ENCODE measurements at places on chromosomes 1 and 21. TPM values are rescaled to one million over a fixed set of nuclear protein-coding genes. Genes with fewer than 3 reads are reported as not detected.

CACNA1S gene
- 0.06 TPM for total RNA-seq

MTARC1 gene
- 37.6 TPM for total RNA-seq

TMIGD3 gene
- total RNA-seq = 9.0 TPM

SLC30A1 gene
- total RNA-seq = 14.8 TPM

SAMSN1 gene
- 21.5 TPM for total RNA-seq

PRDM2 gene
- 50.6 TPM for total RNA-seq

PTPN22 gene
- total RNA-seq = 14.1 TPM

KCNJ9 gene
- total RNA-seq = not detected

MT1HL1 gene
- not detected for total RNA-seq

ABL2 gene
- total RNA-seq = 27.0 TPM

TCP10L gene
- total RNA-seq = 0.71 TPM

CFHR4 gene
- total RNA-seq = not detected

MPZ gene
- total RNA-seq = 4.0 TPM

LY9 gene
- 1.8 TPM for total RNA-seq

ABCG1 gene
- 74.9 TPM for total RNA-seq

TOR1AIP1 gene
- 67.2 TPM for total RNA-seq

GBP4 gene
- 41.0 TPM for total RNA-seq

TNFRSF1B gene
- 67.0 TPM for total RNA-seq

AXDND1 gene
- total RNA-seq = 0.59 TPM

POU2F1 gene
- 20.1 TPM for total RNA-seq

LELP1 gene
- not detected for total RNA-seq

FPGT gene
- total RNA-seq = 23.0 TPM

LCE1E gene
- not detected for total RNA-seq

Data from lower lobe of right lung (tissue), 2 donors.